NCI-H446 treated with DMSO at 0.1 percent for 48 hours (cell line): ENCODE measurements at places on chromosomes 4 and X.

DNA sequence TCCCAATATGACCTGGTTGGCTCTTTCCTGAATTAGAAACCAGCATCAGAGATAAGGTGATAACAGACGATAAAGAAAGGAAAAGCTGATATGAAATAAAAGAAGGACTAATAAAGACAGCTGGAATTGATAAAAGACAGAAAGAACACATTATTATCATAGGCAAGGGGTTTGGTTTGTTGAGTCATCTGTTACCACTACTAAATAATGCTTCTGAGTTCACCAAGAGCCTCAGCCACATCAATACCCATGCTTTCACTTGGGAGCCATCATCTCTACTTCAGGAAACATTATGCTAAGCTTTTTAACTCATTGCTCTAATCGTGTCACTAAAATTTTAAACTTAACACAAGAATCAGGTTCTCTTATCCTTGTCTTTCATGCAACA is 27.6 kb downstream of the ANXA5 start:
- no peak for DNase-seq

DNA sequence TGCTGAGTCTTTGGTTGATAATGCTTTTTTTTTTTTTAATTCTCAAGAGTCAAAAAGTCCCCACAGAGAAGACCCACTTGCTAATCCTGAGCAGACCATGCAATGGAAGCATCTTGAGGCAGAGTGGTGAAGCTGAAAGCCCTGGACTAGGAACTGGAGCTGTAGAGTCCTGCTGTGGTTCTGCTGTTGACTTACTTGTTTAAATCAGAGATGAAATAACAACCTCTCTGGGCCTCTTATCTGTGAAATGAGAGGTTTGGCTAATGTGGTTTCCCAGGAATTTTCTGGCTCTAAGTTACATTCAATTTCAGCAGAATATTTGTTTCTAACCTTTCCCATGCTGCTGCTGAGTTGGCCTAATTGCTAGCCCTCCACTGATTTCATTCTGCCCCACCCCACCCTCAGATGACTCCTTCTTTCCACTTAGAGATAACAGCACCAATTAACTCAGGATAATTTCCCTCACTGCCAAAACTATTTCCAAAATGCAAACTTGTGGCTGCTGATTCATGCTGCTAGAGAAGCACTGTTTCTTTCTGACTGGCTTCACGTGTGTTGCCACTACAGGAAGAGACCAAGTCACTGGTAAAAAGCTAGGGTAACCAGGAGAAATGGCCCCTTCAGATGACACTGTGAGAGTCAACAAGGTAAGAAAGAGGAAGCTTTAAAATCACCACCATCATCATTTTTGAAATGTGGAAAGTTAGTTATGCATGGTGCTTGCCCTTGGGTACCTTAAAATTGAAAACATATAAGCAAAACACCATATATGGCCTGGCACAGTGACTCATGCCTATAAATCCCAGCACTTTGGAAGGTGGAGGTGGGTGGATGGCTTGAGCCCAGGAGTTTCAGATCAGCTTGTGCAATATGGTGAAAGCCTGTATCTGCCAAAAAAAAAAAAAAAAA is 326.4 kb downstream of the DCHS2 start:
- DNase-seq, result no peak

GRCh38 chr4:40916880-40917279 is 167.1 kb downstream of the NSUN7 start:
- DNase-seq, result no peak

DNA sequence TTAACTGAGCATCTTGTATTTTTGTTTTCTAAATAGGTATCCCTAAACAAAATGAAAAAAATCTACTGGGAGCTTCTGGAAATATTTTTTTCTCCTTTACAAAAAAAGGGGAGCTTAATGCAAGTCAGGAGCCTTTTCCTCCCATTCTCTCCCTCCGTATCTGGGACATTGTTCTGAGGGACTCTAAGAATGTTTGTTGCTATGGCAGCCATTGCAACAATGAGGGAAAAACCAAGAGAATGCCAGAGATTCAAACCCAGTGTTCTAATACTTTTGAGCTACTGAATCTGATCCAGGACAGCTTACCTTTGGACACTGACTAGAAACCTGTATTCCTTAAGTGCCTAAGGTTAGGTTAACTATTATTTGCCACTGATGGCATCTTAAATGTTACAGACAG is 485.7 kb upstream of the HS3ST1 start:
- no peak for DNase-seq

GRCh38 chrX:31506360-31506759 is 434.5 kb upstream of the FTHL17 start:
- DNase-seq, result no peak

DNA sequence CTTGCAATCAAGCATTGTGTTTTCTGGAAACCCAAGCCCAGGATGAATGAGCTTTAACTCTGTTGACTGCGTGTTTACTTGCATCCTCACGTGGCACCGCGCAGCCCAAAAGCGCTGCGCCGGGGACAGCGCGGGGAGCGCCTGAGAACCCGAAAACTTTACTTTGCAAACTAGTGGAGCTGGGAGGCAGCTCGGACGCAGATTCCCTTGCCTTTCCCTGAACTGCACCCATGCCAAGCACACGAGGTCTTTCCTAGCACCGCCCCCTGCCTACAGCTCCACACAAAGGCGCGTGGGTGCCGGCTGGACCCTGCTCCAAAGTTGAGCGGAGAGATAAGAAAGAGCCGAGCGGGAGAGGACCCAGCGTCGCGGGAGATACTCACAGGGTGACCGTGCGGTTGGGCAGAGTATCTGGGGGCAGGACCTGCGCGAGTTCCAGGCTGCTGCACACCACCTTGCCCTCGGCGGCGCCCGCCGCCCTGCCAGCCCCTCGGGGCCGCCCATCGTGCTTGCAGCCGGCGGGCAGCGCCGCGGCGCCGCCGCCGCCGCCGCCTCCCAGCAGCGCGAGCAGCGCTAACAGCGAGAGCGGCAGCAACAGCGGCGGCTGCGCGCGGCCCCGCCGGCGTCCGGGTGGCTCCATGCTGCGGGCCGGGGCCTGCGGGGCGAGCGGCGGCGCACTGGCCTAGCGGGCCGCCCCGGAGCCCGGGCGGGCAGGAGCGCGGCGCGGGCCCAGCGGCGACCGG is 550 bp downstream of the ADGRA3 start:
- DNase-seq, result peak; percentile 29

GRCh38 chr4:105280338-105281123 is 133.9 kb downstream of the TET2 start:
- no peak for DNase-seq

DNA sequence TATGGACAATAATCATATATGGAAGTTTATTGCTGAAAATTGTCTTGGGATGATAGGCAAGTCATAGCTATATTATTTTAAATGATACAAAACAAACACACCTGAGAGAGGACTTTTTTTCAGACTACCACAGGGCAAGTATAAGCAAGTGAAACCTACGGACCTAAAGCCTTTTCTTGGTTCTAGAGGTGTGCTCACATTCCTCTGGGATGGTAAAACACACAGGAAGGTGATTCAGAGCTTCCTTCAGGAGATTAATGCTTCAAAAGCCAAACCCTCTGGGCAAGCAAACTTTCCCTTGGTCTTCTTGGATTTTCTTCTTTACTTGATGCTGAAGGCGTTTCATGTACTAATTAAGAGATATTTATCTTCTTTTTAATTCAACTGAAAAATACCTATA is 60.1 kb upstream of the ACSL4 start:
- DNase-seq, result no peak

DNA sequence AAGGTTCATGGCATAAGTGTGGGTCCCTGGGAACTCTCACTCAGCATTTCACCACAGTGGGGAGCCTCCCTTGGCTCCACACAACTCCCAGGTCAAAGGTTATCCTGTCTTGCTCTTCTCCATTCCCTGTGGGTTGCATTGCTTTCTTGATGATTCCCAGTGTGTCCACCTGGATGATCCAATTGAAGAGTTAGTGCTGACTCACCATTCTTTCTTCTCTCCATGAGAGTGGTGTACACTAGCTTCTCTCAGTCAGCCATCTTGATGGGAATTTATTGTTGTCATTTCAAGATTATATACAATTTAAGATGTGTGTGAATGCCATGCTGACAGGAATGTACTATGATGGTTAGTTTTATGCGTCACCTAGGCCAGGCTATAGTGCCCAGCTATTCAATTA is 25.6 kb upstream of the C4orf17 start:
- no peak for DNase-seq

DNA sequence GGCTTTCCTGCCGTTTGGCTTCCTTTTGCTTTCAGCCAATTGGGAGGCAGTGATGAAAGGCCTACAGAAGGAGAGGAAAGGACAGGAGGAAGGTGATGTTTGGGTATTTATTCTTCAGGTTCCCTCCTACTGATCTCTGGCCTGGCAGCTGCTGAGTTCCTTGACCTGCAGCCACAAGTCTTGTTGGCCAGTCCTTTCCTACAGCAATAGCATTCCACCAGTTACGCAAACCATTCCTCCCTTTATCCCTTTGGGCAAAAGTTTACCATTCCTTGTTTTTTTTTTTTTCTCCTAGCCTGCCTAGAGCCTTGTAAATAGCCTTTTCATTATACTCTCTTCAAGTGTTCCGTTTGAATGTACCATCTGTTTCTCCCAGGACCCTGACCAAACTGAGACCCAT is 198.1 kb upstream of the FTHL17 start:
- DNase-seq, result no peak
